ENCODE measurements at places on chromosomes 11 and 22. TPM values are rescaled to one million over a fixed set of nuclear protein-coding genes. Genes with fewer than 3 reads are reported as not detected.

GRCh38 chr22:32534252-32535235 is 59.9 kb downstream of the FBXO7 start:
- peak; percentile 21 for DNase-seq

DNA sequence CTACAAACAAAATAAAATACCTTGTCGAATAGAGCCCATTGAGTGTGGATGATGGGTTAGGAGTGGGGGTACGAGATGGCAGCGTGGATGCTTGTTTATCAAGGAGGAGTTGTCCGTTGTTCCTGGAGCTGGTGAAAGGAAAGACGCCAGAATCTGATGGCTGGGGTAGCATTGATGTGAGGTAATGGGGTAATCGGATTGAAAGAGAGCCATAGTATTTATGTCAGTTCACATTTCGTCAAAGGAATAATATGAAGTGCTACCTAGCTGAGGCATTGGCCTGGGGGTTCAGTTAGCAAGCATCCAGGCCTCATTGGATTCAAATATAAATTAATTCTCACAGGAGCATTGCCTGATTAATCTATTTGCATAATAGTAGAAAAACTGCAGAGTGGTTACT is 16.9 kb upstream of the DBX1 start:
- no peak for DNase-seq

The BTBD10 gene
- 34.1 TPM for total RNA-seq

The HTR3B gene
- total RNA-seq, result not detected

DNA sequence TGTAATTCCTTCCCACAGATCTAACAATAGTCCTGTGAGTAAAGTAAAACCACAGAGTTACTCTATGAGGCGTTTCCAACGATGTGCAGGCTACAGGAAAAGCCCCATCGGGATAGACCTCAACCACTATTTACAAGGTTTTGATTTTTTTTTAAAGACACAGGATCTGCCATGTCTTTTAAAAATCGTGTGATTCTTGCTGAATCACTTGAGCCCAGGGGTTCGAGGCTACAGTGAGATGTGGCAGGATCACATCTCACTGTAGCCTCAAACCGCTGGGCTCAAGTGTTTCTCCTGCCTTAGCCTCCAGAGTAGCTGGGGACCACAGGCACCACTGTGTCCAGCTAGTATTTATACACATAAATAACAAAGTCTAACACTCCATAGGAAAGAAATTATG is 7.8 kb downstream of the TAF1D start:
- DNase-seq, result no peak

- peak; percentile 2 for DNase-seq
These were observed 10.1 kb downstream of the RAG1 start for GRCh38 chr11:36577859-36578258.

- no peak for DNase-seq
These were observed 366.3 kb downstream of the TENM4 start for GRCh38 chr11:79074547-79074946.

The ART1 gene
- not detected for total RNA-seq

- no peak for DNase-seq
These were observed 1.3 kb downstream of the WEE1 start for GRCh38 chr11:9574622-9575259.

- DNase-seq, result peak; percentile 53
These were observed 115.1 kb upstream of the RASSF10 start for GRCh38 chr11:12893787-12894672.

DNA sequence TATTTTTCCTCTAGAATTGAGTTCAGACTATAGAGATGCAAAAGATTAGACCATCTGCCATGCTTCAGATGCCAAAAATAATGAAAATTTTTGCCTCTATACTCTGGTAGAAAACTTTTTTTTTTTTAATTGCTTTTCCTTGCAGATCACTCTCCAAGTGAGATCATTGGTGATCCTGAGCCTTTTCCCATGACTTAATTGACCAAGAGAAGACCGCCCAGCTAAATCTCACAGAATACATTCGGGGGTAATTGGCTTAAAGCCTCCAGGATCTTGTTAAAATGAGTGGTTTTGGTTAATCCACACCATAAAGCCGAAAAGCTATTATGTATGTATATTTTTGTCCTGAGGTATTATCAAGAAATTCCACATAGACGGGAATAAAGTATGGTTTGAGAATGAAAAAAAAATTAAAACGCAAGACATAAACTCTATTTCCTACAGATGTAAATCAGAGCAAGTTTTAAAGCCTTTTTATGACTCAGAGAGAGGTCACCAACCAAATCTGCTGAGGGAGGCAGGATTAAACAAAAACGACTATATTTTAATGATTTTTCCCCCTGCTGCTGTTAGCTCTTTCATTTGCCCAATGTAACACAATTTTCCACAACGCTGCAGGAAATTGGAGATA is 64.0 kb downstream of the PARVA start:
- peak; percentile 30 for DNase-seq

- DNase-seq, result no peak
These were observed 56.9 kb downstream of the OSBP2 start for GRCh38 chr22:30751529-30751928.

GRCh38 chr11:94862926-94863880 is 95.0 kb downstream of the AMOTL1 start:
- peak; percentile 39 for DNase-seq

GRCh38 chr11:22624742-22625447 is 728 bp downstream of the FANCF start:
- DNase-seq, result peak; percentile 38

- DNase-seq, result peak; percentile 40
These were observed at the start of gene TRIM6 for GRCh38 chr11:5596607-5597201. Gene TRIM6 (plus strand): TSS chr11:5596637. CDS start chr11:5596898, 261 bp downstream.

DNA sequence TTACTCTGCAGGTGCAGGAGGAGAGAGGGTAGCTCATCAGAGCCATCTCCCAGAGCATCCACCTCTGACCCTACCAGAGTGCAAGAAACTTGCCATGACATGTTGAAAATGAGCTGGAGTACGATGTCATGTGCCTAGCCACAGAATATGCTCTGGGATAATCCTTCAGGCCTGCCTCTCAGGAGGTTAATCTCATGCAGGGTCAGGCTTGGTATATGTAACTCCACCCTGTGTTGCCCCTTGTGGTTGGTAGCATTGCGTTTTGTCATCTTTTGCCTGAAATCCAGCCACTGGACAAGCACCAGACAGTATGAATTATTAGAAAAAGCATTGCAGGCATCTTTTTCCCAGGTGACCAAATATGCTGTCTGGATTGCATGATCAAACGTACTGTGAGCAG is 36.2 kb downstream of the CNTF start:
- no peak for DNase-seq

The OR10D3 gene
- not detected for total RNA-seq

DNA sequence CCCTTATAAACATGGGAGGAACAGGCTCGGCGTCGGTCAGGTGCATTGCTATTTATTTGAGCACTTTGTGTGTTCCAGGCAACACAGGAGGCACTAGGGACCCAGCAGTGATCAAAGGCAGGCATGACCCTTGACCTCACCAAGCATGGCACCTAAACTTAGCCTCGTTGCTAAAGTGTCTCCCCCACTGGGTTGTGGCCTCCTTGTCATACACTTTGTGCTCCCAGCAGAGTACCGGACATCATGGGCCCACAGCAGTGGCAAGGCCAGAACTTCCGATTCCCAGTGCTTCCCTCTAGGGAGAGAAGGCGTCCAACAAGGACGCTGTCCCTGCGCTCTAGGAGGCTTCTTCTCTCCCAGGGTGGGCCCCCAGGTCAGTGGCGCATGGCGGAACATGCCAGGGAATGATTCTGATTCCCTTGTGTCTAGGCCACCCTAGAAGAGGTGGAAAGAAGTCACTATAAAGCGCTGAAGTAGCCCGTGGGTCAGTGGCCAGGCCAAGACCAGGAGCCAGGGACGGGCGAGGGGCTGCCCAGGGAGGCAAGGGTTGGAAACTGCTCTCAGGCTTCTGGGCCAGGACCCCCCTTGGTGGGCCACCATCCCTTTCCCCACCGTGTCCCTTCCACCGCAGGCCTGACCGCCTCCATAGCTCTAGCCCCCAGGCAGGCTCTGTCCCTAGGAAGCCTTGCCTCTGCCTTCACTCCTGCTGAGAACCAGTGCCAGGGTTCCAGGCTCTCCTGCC is 19.7 kb downstream of the TOM1 start:
- DNase-seq, result no peak

The APOA5 gene
- not detected for total RNA-seq

DNA sequence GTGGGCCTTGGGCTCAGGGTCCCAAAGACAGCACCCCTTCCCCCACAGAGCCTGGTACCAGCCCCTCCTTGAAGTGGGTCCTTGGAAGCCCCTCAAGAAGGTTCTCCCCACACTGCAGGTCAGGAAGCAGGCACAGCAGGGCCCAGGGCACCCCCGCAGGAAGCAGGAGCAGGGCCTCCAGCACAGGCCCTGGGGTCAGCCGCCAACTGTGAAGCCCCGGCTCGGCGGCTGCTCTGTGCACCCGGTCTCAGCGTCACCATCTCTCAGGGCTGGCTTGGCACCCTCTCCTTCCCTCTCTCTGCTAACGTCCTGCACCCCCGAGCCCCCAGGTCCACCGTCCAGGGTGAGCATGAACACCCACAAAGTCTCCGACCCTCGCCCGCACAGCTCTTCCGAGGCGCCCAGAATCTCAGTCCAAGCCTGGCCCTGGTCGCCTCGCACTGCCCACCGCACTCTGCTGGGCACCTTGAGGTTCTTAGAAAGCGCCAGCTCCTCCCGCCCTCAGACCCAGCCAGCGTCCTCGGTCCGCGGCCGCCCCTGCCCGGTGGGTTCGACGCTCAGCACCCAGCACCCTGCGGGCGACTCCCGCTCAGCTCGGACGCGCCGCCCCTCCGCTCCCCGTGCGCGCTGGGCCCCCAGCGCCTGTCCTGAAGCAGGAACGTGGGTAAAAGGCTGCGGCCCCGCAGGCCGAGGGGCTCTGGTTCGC is 1.4 kb upstream of the SIGIRR start:
- DNase-seq, result no peak
